Caudate nucleus (tissue), 63 donors: ENCODE measurements at places on chromosomes 7 and 10.

- DNase-seq: no peak
These were observed 831 bp downstream of the ZKSCAN5 start for GRCh38 chr7:99505324-99505662.

- no peak for DNase-seq
These were observed 147.8 kb upstream of the GPR22 start for GRCh38 chr7:107322015-107322414.

- DNase-seq: no peak
These were observed 57.2 kb upstream of the INPP5A start for GRCh38 chr10:132480356-132480755.

DNA sequence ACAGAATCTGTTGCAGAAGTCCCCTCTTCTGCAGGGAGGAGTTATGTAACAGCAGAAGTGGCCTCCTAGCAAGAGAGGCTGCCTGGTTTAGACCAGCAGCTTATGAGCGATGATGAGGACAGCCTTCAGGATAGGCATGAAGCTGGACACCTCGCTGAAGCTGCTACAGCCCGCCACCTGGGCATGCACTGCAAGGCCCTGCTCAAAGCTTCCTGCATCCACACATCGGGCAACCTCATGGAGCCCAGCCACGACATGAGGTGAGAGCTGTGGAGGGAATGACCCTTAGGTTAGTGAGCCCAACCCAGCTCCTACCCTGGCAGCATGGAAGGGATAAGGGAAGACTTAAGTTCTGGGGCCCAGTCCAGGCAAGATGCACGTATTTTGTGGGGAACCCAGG, 24.7 kb downstream of the WNT8B start:
- no peak for DNase-seq

DNA sequence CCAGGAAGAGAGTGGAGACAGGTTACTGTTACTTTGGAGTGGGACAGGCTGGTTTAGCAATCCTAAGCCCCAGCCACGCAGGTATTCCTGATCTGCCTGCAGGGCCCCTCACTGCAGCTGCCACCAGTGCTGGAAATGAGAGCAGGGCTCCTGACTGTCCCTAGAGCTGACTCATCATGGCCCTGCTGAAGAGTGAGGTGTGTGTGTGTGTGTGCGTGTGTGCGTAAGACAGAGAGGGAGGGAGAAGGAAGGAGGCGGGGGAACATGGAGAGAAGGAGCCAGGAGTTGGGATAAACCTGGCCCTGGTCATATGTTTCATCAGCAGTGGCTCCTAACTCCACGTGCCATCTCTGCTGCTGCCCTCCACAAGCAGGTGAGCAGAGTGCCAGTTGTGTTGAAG, 3.6 kb downstream of the FOXI2 start:
- no peak for DNase-seq

- no peak for DNase-seq
These were observed 44.4 kb upstream of the USP6NL start for GRCh38 chr10:11655836-11656235.

DNA sequence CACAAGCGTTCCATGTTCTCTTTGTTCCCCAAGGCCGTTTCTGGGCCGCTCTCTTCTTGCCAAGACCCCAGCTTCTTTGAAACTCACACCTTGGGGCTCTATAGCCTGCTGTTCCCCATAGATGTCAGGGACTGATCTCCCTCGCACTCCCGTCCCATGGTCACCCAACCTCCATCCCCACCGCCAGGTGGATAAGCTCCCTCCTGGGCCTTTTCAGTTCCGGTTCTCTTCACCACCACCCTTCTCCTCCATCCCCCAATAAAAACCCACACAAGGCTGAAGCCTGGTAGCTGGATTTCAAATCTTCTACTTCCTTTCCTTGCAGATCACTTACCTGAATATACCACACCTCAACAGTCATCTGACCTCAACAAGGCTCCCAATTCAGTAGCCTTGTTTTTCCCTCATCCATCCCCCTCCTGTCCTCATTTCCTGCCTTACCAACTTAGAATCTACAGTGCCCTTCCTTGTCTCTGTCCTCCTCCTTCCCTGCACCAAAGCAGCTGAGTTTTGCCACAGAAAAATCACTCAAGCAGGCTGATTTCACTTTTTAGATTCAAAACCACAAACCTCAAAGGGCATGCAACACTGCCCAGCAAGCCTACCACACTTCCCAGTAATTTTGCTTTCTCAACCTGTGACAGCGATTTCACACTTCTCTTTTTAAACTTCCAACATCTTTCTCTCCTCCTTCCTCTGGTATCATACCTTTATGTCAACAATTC, 7.7 kb downstream of the SLC37A3 start:
- no peak for DNase-seq
